ENCODE measurements at places on chromosomes 16 and 17.
A peak's percentile ranks its signal among the peaks of the same experiment; 100 is the strongest.

DNA sequence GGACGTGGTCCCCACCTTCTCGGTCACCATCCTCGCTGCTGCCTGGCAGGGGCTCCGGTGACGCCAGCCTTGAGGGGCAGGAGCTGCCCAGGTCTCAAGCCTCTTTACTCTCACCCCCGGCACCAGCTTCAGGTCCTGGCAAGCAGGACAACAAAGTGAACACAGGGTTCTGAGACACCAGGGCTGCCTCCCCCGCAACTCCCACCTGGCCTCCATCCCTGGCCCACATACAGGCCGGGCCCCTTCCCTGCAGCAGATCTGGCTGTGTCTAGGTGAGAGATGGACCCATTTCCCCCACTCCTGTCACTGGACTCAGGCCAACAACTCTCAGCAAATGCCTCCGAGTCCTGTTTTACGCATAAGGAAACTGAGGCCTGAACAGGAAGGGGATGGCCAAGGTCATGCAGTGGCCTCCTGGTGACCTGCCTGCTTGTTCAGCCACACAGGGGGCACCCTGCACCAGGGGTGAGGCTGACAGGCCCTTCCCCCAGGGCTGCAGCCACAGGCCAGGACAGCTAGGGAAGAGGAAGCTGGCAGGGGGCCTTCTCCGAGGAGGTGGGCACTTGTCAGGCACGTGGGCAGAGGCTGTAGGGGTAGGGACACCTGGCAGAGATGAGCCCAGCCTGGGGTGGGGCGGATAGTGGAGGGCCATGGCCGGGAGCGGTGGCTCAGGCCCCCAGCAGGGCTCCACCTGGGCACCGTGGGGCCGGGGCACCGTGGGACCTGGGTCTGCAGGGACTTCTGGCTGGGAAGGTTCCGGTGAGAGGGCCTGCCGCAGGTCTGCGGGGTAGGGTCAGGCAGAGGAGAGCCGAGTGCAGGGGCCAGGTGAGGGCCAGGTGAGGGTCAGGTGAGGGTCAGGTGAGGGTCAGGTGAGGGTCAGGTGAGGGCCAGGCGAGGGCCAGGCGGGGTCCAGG is 46.7 kb upstream of the PVALEF start:
- no peak for DNase-seq

DNA sequence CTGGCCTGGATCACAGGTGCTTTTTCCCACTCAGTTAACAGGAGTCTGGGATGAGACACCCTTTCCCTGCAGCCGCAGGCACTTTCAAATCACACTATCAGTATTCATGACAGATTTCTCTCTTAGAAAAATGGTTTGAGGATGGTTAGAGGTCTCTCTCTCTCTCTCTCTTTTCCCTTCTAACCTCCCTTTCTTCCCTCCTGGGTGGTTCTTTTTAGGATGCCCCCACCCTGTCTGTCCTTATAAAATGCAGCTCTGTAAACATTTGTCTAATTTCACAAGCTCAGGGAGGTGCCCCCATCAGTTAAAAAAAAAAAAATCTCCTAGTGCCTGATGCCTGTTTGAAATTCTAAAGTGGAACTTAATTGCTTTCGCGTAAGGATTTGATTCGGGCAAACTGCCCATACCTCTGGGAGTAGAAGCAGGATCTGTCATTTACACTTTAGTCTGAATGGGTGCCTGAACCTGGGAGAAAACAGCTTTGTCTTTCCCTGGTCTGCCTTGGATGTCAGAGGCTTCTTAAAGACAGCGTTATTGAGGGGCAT is 158.8 kb downstream of the CCDC182 start:
- no peak for DNase-seq

GRCh38 chr17:32953045-32953444 is 25.1 kb downstream of the TMEM98 start:
- DNase-seq, result no peak

DNA sequence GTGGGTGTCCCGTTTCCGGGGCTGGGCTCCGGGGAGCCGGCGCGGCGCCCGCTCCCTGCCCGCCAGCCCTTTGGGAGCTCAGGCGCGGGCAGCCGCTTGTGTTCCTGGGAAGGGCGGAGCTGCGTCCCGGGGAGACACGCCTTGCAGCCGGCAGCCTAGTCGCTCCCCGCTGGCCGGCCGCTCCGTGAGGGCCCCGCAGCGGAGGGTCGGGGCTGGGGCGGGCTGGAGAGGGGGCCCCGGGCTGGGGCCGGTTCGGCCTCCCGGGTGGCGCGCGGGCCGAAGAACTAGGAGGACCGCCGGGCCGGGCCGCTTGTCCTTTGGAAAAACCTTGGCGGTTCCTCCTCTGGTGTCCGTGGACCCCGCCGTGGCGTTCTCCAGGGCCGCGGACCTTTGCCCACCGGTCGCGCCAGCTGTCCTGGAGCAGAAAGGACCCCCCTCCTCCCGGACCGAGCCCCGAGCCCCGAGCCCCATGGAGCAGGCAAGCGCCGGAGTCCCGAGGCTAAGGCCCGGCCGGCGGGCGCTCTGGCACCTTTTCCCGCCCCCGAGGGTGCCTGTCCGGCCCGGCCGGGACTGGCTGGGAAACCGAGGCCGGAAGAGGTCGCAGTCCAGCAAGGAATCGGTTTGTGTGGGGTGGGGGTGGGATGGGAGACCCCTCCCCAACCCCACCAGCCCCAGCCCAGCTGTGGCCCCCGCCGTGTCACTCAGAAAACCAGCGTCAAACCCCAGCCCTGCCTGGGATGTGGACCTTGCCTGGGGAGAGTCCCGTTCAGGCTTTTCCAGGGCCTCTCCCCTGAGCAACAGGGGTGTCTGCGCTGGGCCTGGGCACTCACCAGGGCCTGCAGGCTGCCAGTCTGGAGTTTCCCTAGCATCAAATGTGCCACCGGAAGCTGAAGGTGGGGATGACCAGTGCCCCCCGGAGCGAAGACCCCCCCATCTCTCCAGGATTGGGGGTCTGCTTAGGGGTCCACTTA is 6.8 kb upstream of the TBC1D3B start:
- DNase-seq, result peak; percentile 62

- DNase-seq, result no peak
Measured at GRCh38 chr17:15482476-15482875, 15.1 kb upstream of the CDRT4 start.

DNA sequence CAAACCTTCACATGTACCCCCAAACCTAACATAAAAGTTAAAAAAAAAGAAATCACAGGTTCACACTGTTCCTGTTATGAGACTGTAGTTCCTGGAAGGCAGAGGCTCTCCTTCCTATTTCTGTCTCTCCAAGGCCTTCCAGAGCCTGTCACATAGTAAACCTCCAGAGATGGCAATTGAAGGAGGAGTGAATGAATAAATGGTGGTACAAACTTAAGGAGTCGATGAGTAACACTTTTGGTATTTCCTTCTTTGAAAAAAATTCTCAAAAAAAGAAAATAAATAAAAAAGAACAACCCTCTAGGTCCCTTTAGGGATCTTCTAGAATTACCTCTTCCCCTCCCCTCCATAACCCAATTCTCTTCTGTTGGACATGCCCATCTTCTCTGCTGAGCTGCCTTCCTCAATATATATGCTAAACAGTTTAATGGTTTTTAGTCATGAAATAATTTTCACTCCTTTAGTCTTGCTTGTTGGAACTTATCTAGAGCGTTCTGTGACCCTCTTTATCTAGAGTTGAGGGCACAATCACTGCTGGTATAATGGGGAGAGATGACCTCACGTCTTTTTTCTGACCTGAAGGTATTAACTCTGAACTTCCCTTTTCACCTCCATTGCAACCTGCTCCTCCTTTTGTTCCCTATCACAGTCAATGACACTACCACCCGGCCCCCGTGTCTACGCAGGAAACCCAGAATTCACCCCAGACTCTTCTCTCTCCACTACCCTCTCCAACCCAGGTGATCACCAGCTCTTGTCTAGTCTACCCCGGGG is 1.7 kb upstream of the TAF15 start:
- no peak for DNase-seq

GRCh38 chr16:12329246-12329995 is 352.9 kb downstream of the SNX29 start:
- no peak for DNase-seq

DNA sequence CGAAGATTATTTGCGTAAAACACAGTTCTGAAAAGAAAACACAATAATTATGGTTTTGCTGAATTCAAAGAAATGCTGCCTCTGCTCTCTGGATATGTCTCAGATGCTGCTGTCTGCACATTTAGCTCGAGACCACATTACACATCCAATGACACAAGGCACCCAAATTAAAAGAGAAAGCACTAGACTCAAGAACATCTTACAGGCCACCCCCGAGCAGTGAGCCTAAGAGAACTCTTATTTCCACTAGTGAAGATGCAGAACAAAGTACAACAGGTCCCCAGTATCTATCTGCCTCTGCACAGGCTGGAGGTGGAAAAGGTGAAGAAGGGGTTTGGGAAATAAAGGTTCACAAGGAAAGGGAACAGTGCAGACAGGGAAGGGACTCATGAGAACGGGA is 33.5 kb downstream of the GRB2 start:
- peak; percentile 49 for DNase-seq

DNA sequence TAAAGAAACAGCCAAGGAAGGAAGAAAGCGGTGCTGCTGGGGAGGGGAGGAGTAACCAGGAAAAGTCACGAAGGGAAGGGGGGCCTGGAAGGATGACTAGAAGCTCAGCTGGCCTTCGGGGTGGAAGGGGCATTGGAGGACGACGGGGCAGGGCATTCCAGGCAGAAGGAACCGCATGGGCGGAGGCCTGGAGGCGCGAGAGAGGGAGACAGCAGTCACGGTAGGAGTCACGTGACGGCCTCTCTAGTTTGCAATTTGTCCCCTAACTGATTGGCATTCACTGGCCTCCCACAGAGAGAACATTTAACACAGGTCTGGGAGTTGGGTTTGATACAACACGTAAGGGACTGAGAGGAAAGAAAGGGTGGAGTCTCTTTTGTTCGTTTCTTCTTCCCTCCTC is 63.9 kb downstream of the RTN4RL1 start:
- DNase-seq, result no peak

Measured in GM12865 (cell line).